ENCODE measurements at places on chromosomes 1 and 21.

DNA sequence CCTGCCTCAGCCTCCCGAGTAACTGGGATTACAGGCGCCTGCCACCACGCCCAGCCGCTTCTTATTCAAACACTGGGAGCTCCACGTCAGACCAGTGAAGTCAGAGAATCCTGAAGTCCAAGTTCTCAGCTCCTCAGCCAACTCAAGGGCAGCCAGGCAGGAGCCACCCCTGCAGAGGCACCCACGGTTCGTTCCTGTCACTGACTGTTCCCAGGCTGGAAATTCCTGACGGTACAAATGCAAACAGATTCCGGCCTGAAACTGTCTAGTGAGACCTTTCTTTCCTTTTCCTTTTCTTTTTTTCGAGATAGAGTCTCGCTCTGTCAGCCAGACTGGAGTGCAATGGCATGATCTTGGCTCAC lies 11.7 kb downstream of the SLC35E2B start:
- DNase-seq, result no peak

DNA sequence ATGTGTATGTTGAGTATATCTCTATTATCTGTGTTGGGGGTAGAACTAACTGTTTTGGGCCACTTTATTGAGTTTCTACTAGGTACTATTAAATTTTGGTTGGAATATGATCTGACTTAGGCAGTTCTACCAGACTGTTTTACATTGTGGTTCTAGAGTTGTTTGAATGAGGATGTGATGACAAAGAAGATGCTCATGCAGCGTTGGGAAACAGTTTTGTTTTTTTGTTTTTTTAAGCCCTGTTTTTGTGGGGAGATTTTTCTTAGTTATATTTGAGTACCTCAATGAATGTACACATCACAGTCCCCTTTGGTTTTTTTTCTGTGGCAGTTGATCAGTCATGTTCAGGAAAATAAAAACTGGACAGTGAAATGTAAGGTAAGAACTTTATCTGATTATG lies 40.1 kb downstream of the TMED5 start:
- DNase-seq, result no peak

DNA sequence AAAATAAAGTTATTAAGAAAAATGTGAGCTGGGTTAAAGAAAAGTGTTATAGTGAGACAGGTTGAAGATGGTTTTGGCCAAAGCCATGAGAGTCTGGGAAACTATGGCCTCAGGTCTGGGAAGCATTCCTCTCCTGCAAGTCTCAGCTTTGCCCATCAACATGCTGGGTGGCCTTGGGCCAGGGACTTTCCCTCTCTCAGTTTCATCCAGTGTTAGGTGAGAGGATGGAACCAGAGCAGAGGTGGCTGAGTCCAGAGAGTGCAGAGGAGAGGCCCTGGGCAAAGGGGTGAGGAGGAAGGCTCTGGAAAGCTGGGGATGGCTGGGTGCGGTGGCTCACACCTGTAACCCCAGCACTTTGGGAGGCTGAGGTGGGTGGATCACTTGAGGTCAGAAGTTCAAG lies 10.5 kb downstream of the PADI2 start:
- DNase-seq, result no peak

DNA sequence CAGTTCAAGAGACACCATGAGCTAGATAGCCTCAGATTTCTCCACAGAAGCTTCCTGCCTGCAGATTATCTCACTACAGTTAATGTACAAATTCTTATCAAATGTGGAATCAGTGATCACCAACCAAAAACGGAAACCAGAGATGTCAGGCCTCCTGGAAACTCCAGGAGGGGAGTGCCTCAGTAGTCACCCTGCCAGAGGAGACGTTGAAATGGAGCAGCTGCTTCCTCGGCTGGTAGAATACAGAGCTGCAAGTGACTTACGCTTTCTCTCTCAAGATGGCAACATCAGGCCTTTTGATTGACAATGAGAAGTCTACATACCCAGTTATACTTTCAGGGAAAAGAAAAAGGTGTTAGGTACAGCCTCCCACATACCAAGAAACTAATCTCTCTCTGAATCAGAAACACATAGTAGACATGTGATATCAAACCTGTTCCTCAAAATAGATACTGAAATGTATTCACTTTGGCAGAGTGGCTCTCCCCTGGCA lies 52.2 kb downstream of the ACP6 start:
- DNase-seq, result no peak

- DNase-seq, result no peak
These were observed 5.6 kb downstream of the CA6 start for GRCh38 chr1:8951231-8951630.

DNA sequence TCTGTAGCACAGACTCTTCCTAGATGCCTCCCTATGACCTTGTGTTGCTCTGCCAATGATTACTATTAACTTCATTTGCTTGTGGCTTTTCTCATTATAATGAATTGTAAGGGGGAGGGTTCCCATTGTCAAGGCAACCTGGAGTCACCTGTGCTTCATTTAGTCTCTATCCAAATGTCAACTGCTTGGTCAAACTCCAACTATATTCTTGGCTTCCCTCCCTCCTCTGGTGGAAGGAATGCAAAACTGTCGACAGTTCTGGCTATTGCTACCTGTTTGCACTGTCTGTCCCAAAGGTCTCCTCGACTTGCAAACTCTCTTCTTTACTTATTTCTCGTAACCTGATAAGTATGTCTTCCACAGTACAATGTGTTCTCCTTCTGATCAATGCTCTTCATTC lies 100.3 kb downstream of the CACNA1E start:
- no peak for DNase-seq

DNA sequence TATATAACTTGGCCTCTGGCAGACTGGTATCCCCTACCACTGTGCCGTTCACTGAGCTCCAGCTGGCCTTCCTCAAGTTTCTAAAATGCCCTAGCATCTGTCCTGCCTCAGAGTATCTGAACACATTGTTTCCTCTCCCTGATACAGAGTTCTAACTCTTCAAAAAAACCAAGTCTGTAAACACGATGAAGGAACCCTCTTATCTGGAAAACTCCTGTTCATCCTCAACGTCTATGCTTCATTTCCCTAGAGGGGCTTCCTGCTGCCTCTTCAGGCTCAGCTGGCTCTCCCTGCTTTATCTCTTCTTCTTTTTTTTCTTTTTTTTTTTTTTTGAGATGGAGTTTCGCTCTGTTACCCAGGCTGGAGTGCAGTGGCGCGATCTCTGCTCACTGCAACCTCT lies 5.6 kb downstream of the BSDC1 start:
- no peak for DNase-seq

DNA sequence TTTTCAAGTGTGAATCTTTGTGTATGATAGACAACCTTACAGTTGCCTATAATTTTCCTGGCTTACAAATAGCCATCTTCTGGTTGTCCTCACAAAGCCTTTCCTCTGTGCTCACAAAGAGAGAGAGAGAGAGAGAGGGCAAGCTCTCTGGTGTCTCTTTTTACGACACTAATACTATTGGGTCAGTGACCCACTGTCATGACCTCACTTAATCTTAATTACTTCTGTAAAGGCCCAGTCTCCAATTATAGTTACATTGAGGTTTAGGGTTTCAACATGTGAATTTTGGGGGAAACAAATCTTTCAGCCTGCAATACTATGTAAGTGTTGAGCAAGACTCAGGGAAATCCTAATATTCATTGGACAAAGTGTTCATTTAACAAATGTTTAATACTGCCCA lies 167.4 kb upstream of the COL11A1 start:
- no peak for DNase-seq

Measured in GM04504 (cell line).